ENCODE measurements at places on chromosomes 13 and 19.

- no peak for DNase-seq
Measured at GRCh38 chr13:51623473-51623872, 39.2 kb downstream of the WDFY2 start.

DNA sequence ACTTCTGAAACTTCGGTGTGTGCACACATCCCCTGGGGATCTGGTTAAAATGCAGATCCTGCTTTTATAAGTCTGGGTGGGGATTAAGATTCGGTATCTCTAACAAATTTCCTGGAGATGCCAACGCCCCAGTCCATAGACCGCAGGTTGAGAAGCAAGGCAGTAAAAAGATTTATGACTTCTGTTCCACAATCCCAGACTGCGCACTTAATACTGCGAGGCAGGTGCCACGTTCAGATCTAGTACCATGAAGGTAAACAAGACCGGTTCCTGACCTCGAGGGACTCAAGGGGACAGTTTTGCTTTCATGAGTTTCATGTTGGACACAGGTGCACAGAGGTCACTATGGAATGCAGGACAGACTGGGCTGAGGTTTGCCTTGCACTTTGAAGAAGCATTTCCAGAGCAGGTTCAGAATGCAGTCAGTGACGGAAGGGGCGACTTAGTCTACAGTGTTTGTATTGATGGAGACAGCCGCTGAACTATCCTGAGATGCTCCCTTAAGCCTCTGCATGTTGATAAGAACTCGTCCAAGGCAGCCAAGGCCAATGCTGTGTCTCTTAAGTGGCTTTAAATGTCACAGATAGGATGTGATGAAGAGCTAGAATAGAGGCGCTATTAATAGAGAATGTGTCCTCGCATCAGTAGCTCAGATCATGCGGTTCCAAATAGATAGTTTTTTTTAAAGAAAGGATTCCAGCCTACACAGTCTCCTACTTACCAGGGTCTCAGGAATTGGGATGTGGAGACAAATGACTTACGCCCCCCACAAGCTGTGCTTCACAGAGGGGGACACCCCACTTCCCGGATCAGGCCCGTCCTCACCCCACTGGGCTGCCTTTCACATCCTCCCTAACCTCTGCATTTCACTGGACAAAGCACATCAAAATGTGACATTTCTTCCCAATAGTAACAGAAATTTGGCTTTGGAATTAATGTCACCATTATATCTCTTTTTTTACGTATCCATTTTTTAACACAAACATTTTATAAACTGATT lies 97.1 kb upstream of the IRS2 start:
- DNase-seq = no peak

DNA sequence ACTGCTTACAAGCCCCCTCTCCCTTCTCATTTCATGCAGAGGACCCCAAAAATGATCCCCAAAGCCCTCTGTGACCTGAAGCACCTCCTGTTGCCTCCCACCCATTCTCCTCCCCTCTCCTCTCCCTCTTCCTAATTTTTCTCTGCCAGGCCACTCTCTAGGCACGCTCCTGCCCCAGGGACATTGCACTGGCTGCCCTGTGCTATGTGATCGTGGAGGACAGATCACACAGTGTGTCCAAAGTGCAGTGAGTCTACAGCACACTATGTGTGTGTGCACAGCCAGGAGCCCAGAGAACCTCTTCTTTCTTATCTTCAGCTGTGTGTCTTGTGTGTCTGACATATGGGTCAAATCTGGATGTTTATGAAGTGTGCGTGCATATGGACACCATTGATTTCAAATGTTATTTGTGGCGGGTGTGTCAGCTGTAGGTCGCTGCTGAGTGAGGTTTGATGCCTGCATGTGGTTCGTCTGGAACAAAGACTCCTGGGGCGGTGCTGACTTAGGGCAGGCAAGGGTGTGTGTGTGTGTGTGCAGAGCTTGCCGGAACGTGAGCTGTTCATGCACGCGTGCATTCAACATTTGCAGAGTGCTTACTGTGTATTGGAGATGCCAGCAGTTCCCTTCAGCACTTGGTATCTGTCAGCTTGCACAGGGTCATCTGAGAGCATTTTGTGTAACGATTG lies 2.1 kb upstream of the KLHL26 start:
- DNase-seq = peak; percentile 37

- no peak for DNase-seq
Measured at GRCh38 chr19:709965-710571, 1.3 kb downstream of the PALM start.

Data from IMR-90 (cell line).